ENCODE measurements at places on chromosomes 4 and X.

DNA sequence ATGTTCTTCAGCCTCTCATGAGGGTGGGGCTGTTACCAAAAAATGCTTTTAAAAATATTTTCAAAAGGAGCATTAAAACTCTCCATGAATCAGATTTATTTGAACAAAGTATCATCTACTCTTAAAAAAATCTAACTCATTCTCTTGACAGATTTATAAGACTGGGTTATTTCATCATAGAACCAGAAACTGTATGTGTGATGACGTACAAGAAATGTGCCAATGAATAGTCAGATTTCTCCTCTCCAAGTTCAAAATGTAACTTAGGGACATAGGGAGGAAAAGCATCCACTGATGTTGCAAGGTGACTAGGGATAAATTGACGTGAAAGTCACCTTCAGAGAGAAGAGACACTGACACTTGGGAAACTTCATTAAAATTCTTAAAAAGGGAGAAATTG is 89.1 kb upstream of the CLNK start:
- DNase-seq: no peak

- DNase-seq: no peak
Measured at GRCh38 chr4:85707611-85708010, 232.7 kb downstream of the ARHGAP24 start.

- DNase-seq: no peak
Measured at GRCh38 chr4:161167539-161167938, 996.3 kb downstream of the FSTL5 start.

- DNase-seq: no peak
Measured at GRCh38 chr4:186881521-186882220, 158.0 kb upstream of the FAT1 start.

DNA sequence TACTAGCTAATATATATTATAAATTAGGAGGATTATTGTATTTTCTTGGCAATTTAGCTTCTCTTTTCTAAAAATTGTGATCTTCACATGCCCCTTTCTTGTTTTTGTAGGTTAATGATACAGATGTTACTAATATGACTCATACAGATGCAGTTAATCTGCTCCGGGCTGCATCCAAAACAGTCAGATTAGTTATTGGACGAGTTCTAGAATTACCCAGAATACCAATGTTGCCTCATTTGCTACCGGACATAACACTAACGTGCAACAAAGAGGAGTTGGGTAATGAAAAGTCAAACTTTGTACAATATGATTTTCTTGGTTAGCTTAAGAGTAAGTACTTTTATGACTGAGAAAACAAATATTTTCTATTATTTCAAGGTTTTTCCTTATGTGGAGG is 74.1 kb downstream of the SLC10A6 start:
- DNase-seq: no peak

- DNase-seq: no peak
Measured at GRCh38 chr4:27398631-27399310, 538.1 kb downstream of the STIM2 start.

GRCh38 chr4:164203476-164203875 is 550.5 kb upstream of the SMIM31 start:
- DNase-seq: no peak

All from T-helper 22 cell (primary cell).